ENCODE measurements at places on chromosomes 5 and 9.

GRCh38 chr5:161546095-161546469, 443 bp downstream of the GABRB2 start:
- DNase-seq: no peak

- DNase-seq: no peak
Measured at GRCh38 chr5:111070272-111071134, 1.0 kb upstream of the TSLP start.

DNA sequence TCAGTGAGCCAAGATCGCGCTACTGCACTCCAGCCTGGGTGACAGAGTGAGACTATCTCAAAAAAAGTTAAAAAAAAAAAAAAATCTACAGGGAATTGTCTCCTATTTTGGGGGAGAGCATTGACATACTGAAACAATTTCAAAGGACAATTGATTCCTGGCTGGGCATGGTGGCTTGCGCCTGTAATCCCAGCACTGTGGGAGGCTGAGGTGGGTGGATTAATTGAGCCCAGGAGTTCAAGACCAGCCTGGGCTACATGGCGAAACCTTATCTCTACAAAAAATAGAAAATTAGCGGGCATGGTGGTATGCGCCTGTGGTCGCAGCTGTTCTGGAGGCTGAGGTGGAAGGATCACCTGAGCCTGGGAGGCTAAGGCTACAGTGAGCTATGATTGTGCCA, 30.6 kb downstream of the GPR107 start:
- DNase-seq: no peak

- DNase-seq: no peak
Measured at GRCh38 chr5:40479939-40480338, 199.8 kb upstream of the PTGER4 start.

DNA sequence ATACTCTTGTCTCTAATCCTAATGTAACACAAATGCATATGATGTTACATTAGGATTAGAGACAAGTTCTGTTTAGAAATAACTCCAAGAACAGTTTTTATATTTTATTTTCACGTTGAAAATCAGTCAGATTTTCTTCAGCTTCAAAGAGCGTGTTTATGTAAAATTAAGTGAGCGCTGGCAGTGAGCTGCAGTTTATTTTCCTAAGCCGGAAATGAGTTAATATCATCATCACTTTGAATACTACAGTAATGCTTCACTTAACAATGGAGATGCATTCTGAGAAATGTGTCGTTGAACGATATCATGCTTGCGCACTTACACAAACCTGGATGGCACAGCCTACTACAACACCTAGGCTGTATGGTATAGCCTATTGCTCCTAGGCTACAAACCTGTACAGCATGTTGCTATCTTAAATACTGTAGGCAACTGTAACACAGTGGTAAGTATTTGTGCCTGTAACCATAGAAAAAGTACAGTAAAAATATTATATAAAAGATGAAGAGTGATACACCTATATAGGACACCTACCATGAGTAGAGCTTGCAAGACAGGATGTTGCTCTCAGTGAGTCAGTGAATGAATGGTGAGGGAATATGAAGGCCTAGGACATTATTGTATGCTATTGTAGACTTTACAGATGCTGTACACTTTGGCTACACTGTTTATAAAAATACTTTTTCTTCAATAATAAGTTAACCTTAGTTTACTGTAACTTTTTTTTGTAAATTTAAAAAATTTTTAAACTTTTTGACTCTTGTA, 65.9 kb upstream of the C5orf46 start:
- DNase-seq: no peak

- DNase-seq: no peak
Measured at GRCh38 chr9:74444369-74444768, 52.8 kb upstream of the RORB start.

- DNase-seq: no peak
Measured at GRCh38 chr5:149870232-149870631, 74.4 kb downstream of the PDE6A start.

DNA sequence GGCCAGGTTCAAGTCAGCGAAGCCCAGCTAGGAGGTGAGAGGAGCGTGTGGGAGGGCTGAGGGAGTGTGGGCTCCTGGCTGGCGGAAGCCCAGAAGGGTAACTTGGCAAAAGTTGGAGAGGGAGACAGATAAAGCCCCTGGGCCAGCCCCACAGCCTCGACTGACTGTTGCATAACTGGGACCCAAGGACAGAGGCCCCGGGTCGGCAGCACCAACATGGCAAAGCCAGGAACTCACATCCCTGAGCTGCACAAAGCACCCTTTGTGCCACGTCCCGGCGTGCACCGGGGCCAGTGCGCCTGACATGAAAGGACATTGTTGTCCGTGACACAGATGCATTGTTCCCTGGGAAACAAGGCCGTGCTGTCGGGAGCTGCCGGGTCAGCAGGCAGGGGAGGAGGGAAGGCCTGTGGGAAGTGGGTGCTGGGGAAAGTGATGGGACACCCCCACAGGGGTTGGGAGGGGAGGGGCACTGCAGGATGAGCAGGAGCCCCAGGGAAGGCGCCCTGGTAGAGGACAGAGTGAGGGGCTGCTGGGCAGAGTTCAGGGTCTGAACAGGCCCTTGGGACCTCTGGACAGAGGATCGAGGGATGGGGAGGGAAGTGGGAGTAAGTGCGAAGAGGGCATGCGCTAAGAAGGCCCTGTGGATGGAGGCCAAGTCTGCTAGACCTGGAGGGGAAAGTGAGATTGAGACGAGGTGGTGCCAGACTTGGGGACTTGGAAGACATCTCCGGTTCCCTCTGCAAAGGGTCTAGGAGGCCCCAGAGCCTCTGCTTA, 13.0 kb upstream of the DPM2 start:
- DNase-seq: no peak

- DNase-seq: no peak
Measured at GRCh38 chr9:121887553-121888437, 205.3 kb downstream of the TTLL11 start.

DNA sequence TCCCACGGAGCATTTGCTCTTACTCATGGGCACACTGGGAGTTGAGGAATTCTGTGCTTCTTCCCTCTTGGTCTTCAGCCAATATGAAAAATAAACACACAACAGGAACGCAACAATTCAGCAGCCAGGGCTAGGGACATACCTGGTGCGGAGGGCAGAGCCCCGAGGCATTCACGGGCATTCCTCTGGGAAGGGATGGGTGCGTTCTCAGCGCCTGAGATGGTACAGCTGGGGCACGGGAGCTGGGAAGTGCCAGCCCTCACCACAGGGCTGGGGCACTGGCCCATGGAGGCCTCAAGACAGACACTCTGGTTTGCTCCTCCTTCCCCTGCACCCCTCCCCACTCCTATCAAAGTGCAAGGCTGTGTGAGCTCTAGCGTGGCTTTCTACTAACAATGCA, 2.1 kb downstream of the SLC6A3 start:
- no peak for DNase-seq

DNA sequence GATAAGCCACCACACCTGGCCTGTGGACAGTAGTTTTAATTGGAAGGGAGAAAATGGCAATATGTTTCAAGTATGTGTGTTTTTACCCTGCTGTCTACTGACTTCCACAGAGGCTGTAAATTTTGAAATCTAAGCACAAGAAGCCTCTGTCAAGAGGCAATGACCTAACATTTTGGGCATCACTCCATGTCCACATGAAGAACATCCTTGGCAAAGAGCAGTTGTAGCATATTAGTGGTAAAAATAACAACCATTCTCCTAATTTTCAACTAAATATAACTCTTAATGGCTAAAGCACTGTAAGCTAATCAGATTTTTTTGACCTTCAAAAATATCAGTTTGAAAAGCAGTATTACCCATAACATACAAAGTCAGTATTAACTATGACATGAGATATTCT, 100.3 kb upstream of the APC start:
- DNase-seq: no peak

DNA sequence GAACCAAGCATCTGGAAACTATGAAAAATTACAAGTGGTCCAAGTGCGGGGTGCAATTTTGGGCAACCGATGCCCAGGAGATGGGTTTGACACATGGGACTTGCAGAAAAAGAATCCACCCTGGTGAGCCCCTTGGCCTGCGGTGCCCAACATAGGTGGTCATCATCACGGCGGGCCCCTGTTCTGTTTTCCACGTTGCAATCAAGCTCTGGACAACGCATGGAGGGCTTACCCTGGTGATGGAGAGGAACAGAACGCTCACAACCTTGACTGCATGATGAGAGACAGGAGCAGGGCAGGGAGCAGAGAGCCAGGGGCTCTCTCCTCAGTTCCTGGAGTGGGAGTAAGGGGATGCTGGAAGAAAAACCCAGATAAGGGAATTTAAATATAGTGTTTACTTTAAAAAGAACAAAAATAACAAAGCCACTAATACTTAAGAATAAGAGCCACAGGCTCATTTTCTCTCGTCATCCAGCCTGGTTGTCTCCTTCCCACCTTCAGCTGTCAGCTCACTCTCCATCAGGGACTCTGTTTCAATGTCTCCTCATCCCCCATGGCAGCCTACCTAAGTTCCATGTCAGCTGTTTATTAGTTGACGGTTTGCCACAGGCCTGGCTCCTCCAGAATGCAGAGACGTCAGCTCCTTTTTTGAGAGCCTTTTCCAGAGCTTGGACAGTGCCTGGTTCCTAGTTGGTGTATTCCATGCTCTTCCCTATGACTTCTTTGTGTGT, 172.1 kb downstream of the GADD45G start:
- DNase-seq: no peak

GRCh38 chr9:98656511-98656910, 52.2 kb downstream of the GABBR2 start:
- no peak for DNase-seq

- DNase-seq: no peak
Measured at GRCh38 chr9:69339620-69340019, 14.6 kb downstream of the ENTREP1 start.

DNA sequence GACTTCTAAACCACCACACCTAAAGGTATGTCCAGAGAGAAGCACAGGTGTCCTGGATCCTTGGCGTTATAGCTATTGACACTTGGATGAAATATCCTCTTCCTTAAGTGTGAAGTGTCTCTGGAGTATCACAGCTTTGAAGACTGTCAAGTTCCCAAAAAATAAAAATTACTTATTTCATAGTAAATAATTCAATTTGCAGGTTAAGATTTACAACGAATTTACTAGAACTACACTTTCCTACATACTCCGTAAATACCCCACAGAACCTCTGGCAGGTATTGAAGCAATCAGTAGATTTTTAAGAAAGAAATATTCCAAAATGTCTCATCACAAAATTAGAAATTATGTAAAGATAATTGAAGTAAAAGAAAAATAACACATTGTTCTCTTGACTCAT, 27.1 kb upstream of the POC5 start:
- no peak for DNase-seq

DNA sequence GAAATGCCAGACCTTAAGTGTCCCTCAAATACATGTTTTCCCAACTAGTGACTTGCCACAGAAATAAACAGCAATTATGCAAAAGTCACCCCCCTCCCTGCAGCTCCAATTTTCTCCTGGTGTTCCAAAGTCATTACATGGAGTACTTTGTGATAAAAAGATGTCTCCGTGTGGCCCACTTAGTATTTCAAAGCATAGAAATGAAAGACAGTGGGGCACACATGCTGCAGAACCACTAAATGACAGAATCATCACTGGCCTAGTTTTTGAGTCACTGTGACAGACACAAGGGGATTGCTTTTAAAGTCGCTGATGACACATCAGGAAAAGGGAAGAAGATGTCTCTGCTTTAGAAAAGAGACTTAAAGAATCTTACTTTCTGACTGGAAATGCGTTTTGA, 323.4 kb downstream of the PSAT1 start:
- no peak for DNase-seq

DNA sequence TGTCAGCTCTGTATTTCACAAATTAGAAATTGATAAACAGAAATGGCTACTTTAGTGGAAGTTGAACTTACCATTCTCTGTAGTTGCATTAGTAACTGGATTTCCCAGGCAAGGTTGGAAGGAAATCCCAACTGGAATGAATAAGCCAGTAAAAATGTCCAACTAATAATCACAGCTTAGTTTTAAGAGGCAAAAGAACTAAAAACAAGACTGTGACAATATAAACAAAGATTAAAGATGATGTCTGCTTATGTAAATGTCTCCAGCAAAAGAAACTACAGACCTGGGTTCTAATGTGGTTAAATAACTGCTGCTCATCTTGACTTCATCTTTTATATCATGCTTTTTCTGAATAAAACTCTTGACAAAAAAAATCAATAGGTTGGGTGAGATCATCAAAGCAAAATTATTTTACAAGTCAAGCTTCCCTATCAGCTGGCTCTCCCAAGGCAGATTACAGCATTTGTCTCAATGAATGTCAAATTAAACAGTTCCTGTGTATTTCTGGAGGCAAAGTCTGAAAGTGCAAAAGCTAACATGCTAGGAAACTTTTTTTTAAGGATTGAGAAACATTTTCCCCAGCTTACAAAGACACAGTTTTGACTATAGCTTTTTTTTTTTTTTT, 62.3 kb upstream of the HMHB1 start:
- DNase-seq: no peak

- no peak for DNase-seq
Measured at GRCh38 chr5:50318220-50318619, 122.9 kb downstream of the EMB start.

GRCh38 chr9:81693671-81694378, 4.5 kb upstream of the TLE1 start:
- no peak for DNase-seq

GRCh38 chr5:115402822-115403577, 106.5 kb upstream of the CCDC112 start:
- DNase-seq: no peak

DNA sequence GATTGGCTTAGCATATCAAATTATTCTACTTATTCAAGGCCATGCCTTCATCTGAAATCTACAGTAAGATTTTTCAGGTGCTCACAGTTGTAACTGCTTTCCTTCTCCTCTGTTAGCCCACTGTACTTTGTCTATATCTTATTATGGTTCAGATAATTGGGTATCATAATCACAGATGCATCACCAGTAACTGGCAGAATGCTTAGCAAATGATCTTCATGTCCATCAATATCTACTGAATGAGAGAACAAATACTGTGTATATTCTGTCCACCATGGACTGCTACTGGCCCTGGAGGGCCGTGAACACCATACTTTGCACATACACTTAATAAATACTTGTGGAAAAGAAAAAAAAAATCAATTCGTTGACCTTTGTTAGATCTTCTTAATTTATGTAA, 96.2 kb downstream of the MEF2C start:
- DNase-seq: no peak

DNA sequence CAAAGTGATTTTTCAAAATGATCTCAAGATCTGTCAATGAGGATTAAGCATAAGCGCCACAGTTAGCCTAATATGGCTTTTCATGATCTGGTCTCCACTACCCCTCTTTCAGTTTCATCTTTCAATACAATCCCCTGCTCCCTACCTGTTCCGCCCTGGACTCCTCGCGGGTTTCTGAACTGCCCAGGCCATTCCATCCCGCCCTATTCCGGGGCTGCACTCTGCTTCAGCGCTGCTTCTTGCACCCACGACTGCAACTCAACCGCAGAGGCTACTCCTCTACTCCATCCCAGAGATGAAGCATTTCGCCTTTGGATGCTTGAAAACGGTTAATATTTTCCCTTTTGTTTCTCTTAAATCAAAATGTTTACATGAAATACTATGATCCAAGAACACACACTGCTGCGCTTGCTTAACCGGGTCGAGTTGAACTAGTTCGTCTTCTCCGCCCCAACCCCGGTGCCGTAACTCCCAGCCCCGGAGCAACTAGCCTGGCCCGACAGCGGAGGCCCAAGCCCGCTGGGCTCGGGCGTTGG, 716 bp upstream of the OTULIN start:
- DNase-seq: no peak

GRCh38 chr5:1464096-1464446, 18.8 kb upstream of the SLC6A3 start:
- DNase-seq: no peak

GRCh38 chr5:5483350-5483749, 60.9 kb downstream of the ICE1 start:
- no peak for DNase-seq

All from stimulated activated CD8-positive, alpha-beta memory T cell treated with anti-CD3 and anti-CD28 coated beads, Interleukin-4, amount 100 ng/mL, for 4 hours (primary cell).